Ovary (tissue), 10 donors: ENCODE measurements at places on chromosomes 4 and X. TPM values are rescaled to one million over a fixed set of nuclear protein-coding genes. Genes with fewer than 3 reads are reported as not detected.

The GPR34 gene
- 3.9 TPM for total RNA-seq

The MAOA gene
- 66.6 TPM for total RNA-seq

The GAGE2A gene
- not detected for total RNA-seq

The PRPS2 gene
- 133 TPM for total RNA-seq

The IL2RG gene
- total RNA-seq: 1.5 TPM

The NRK gene
- total RNA-seq: 17.4 TPM

The MAGED4B gene
- 24.3 TPM for total RNA-seq

The SERTM2 gene
- 0.92 TPM for total RNA-seq

The S100P gene
- 2.1 TPM for total RNA-seq

The NXF2 gene
- not detected for total RNA-seq

- no peaks in the 10 kb centered on the region for H3K27me3 ChIP-seq
- H3K36me3 ChIP-seq: no peaks in the 10 kb centered on the region
- no peak for DNase-seq
Observed at GRCh38 chr4:153394945-153395344, 50.5 kb downstream of the MND1 start.

DNA sequence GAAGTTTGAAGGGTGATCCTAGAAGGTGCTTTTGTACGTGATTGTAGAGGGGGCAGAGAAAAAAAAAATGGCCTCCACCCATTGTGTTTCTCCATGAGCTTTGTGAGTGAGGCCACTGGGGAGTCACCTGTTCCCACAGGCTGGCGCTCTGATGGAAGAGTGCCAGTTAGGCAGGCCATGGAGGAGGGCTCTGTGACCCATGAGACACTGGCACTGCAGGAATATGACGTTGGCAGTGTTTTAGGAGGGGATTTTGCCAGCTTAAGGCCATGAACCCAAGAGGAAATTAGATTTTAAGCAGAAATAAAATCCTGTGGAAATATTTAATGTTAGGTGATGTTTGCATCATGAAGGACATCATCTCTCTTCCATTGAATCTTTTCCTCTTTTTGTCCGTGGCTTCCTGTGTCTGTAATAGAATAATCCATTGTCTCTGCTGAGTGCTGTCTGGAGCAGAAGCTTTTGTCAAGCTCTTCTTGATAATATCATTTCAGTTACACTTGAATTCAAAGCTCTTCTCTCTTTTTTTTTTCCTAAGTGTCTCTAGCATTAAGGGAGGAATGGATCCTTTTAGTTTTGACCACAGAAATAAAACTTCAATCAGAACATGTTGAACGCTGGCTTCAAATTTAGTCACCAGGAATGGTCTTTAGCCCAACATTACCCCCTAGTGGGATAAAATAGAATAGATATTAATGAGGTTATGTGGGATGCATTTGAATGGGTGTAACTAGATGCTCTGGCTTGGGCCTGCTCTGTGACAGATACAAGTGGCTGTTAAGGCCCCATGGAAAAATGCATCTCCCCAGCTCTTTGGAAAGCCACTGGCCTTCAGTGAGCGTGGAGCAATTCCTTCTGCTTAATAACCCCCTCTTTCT is 41.0 kb upstream of the UCP1 start:
- H3K36me3 ChIP-seq: no peaks in the 10 kb centered on the region
- no peaks in the 10 kb centered on the region for H3K4me1 ChIP-seq
- no peaks in the 10 kb centered on the region for H3K27me3 ChIP-seq
- DNase-seq: no peak

DNA sequence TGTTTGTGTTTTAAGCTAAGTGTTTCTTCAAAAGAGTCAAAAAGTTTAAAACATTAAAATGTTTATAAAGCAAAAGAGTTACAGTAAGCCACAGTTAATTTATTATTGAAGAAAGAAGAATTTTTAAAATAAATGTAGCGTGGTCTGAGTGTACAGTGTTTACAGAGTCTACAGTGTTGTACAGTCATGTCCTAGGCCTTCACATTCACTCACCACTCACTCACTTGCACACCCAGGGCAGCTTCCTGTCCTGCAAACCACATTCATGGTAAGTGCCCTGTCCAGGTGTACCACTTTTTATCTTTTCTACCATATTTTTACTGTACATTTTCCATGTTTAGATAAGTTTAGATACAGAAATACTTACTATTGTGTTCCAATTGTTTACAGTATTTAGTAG is 239.7 kb upstream of the AGA start:
- DNase-seq: no peak
- H3K4me3 ChIP-seq: no peak overlapping the region
- no peaks in the 10 kb centered on the region for H3K27me3 ChIP-seq
- no peaks in the 10 kb centered on the region for H3K4me1 ChIP-seq
- H3K36me3 ChIP-seq: no peaks in the 10 kb centered on the region

DNA sequence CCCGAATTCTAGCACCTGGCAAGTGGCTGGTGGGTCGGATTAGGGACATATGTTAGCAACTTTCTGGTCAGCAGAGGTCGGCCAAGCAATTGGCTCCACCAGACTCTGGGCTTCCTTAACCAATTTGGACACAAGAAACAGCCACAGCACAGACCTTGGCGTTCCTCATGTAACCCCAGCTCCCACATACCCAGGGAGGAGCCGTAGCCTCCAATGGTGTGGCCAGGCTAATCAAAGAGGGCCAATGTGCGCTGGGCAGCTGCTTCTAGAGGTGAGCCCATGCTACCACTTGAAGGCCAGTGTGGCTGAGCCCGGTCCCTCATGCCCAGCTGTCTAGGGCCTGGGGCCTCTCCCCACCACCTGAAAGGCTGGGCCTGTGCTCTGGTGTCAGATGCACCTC is 82.5 kb upstream of the MSX1 start:
- no peaks in the 10 kb centered on the region for H3K4me1 ChIP-seq
- no peak for DNase-seq
- H3K4me3 ChIP-seq: no peak overlapping the region
- H3K27ac ChIP-seq: no peak overlapping the region

GRCh38 chr4:5067908-5068307 is 16.6 kb downstream of the STK32B start:
- no peak for DNase-seq
- no peak overlapping the region for H3K27ac ChIP-seq
- H3K27me3 ChIP-seq: no peaks in the 10 kb centered on the region
- no peaks in the 10 kb centered on the region for H3K4me1 ChIP-seq
- no peak overlapping the region for H3K4me3 ChIP-seq
- no peaks in the 10 kb centered on the region for H3K36me3 ChIP-seq

- H3K4me1 ChIP-seq: no peaks in the 10 kb centered on the region
- H3K36me3 ChIP-seq: no peaks in the 10 kb centered on the region
- no peak overlapping the region for H3K4me3 ChIP-seq
- H3K27me3 ChIP-seq: no peaks in the 10 kb centered on the region
- no peak overlapping the region for H3K27ac ChIP-seq
Observed at GRCh38 chr4:5461477-5461876, 246.9 kb downstream of the EVC2 start.

GRCh38 chrX:70973221-70973620 is 42.3 kb upstream of the SLC7A3 start:
- no peaks in the 10 kb centered on the region for H3K4me1 ChIP-seq
- no peak for DNase-seq
- H3K4me3 ChIP-seq: no peak overlapping the region
- no peak overlapping the region for H3K27ac ChIP-seq
- no peaks in the 10 kb centered on the region for H3K27me3 ChIP-seq
- no peaks in the 10 kb centered on the region for H3K36me3 ChIP-seq

- H3K27ac ChIP-seq: no peak overlapping the region
- DNase-seq: no peak
- no peak overlapping the region for H3K4me3 ChIP-seq
- H3K4me1 ChIP-seq: no peaks in the 10 kb centered on the region
- H3K27me3 ChIP-seq: no peaks in the 10 kb centered on the region
Observed at GRCh38 chr4:68176500-68176899, 46.8 kb upstream of the TMPRSS11F start.

DNA sequence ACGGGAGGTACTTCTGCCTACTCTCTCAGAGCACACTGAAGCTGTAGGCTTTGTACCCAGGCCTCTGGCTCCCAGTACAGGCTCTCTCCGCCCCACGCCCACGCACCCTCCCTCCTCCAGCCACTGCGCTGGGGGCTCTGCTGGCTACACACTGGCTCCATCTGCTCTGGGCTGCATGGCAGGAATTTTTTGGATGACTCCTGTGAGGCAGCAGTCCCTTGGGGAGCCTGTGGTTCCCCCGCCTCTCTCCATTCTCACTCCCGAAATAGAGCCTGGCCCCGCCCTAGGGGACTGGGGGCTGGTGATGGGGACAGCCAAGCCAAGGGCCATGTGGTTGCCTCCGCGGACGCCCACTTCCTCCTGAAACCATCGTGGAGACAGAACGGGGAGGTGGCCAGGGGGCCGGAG is 58.1 kb upstream of the ADRA2C start:
- no peak overlapping the region for H3K4me3 ChIP-seq
- H3K27me3 ChIP-seq: no peaks in the 10 kb centered on the region
- H3K27ac ChIP-seq: no peak overlapping the region
- DNase-seq: no peak
- no peaks in the 10 kb centered on the region for H3K36me3 ChIP-seq

GRCh38 chr4:3263053-3263875 is 14.3 kb downstream of the MSANTD1 start:
- no peak overlapping the region for H3K27ac ChIP-seq
- no peaks in the 10 kb centered on the region for H3K4me1 ChIP-seq
- H3K4me3 ChIP-seq: no peak overlapping the region
- no peaks in the 10 kb centered on the region for H3K27me3 ChIP-seq

GRCh38 chr4:2849267-2850152 is 5.9 kb downstream of the ADD1 start:
- DNase-seq: no peak
- H3K36me3 ChIP-seq: no peaks in the 10 kb centered on the region
- no peak overlapping the region for H3K4me3 ChIP-seq
- H3K27ac ChIP-seq: no peak overlapping the region

GRCh38 chr4:4394644-4395043 is 7.7 kb downstream of the NSG1 start:
- no peak for DNase-seq
- H3K4me3 ChIP-seq: no peak overlapping the region
- H3K4me1 ChIP-seq: no peaks in the 10 kb centered on the region
- no peaks in the 10 kb centered on the region for H3K27me3 ChIP-seq

DNA sequence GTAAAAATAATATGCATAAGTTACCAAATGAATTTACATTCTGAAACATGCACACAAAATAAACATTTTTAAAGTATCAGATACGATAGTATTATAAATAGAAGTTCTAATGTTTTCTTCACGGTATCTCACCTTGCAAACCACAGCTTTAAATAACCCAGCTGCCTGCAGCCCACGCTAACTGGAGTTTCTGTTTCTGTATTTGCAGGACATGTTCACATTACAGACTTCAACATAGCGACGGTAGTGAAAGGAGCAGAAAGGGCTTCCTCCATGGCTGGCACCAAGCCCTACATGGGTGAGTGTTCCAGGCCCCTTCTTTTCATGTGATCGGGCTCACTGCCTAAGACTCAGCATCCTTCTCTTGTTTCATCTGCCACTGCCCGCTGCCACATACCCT is 291.7 kb downstream of the EVC2 start:
- H3K27ac ChIP-seq: no peak overlapping the region
- no peaks in the 10 kb centered on the region for H3K4me1 ChIP-seq
- DNase-seq: no peak

GRCh38 chr4:15234856-15235126 is 193.0 kb upstream of the C1QTNF7 start:
- no peak for DNase-seq
- H3K36me3 ChIP-seq: no peaks in the 10 kb centered on the region

DNA sequence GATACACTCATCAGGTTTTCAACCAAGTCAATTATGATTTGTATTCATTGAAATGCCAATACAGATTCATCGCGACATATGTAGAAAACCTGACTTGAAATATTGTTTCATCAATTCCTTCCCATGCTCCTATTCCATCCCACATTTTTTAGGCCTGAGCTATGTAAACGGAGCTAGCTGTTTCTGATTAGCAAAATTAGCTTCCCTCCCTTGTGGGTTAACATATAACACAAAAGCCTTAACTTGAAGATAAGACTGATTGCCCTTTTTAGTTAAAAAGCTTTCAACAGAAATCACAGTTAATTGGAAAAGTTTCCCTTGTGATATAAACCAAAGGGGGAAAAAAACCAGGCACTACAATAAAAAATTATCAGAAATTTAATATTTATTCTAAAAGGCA is 32.8 kb upstream of the DCLK2 start:
- H3K4me1 ChIP-seq: no peaks in the 10 kb centered on the region
- DNase-seq: no peak
- no peak overlapping the region for H3K27ac ChIP-seq
- H3K36me3 ChIP-seq: no peaks in the 10 kb centered on the region
